Osteocyte (in vitro differentiated cells): ENCODE measurements at places on chromosomes 12 and 14. TPM values are rescaled to one million over a fixed set of nuclear protein-coding genes. Genes with fewer than 3 reads are reported as not detected.

GRCh38 chr12:48631071-48631470 lies 51.0 kb downstream of the KANSL2 start:
- H3K27me3 ChIP-seq = peaks cover 52% of the 10 kb centered on the region
- no peaks in the 10 kb centered on the region for H3K4me1 ChIP-seq

GRCh38 chr14:90302529-90303303 lies 29.0 kb downstream of the NRDE2 start:
- H3K27ac ChIP-seq = no peak overlapping the region
- peaks cover 15% of the 10 kb centered on the region for H3K36me3 ChIP-seq
- no peak overlapping the region for H3K4me3 ChIP-seq
- no peaks in the 10 kb centered on the region for H3K27me3 ChIP-seq
- H3K4me1 ChIP-seq = peaks cover 4% of the 10 kb centered on the region

- H3K27me3 ChIP-seq = no peaks in the 10 kb centered on the region
- H3K36me3 ChIP-seq = no peaks in the 10 kb centered on the region
- H3K27ac ChIP-seq = no peak overlapping the region
- H3K4me3 ChIP-seq = no peak overlapping the region
- DNase-seq = peak; percentile 21
Observed at GRCh38 chr12:65510007-65510406, 231.5 kb downstream of the MSRB3 start.

KCTD10 gene
- total RNA-seq = 43.1 and 43.5 TPM in 2 replicates

DNA sequence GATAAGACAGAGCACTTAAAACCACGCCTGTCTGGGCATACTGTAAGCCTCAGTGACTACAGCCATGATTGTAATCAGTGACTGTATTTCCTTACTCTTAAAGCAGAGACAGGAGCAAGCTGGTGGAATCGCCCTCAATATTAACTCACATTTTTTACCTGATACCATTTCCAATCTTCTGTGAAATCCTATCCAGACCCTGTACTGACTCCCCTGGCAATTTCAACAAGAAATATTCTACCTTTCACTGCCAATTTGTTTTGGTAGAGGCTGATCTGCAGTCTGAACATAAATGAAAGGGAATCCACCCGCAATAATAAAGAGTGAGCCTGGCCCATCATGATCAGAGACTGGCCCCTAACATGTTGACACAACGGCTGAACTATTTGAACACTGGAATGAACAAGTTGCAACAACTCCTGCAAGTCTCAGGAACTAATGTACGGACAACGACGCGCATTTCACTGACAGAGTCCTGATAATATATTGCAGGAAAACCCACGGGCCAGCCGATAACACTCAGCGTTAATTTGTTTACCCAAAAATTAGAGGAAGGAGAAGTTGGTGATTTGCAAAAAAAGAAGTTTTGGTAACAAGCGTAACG lies 195.5 kb upstream of the BTG1 start:
- H3K4me3 ChIP-seq = no peak overlapping the region
- DNase-seq = no peak
- H3K27me3 ChIP-seq = no peaks in the 10 kb centered on the region
- H3K36me3 ChIP-seq = no peaks in the 10 kb centered on the region

ARHGDIB gene
- 13.8 and 14.4 TPM in 2 replicates for total RNA-seq

TSPAN19 gene
- total RNA-seq = not detected in 2 replicates

DNA sequence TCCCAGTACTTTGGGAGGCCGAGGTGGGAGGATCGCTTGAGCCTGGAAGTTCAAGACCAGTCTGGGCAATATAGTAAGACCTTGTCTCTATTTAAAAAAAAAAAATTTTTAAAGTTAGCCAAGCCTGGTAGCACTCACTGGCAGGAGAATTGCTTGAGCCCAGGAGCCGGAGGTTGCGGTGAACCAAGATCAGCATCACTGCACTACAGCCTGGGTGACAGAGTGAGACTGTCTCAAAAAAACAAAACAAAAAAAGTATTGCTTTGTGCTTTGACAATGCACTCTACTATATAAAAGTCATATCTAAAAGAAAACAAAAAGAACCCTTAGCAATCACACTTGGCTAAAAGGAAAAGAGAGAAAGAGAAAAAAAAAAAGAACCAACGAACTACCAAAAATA lies 26.8 kb downstream of the GNPTAB start:
- peaks cover 3% of the 10 kb centered on the region for H3K36me3 ChIP-seq
- H3K4me1 ChIP-seq = no peaks in the 10 kb centered on the region
- no peaks in the 10 kb centered on the region for H3K27me3 ChIP-seq
